ENCODE measurements at places on chromosomes 3 and 15.

- no peak for DNase-seq
Measured at GRCh38 chr3:135083179-135083578, 288.1 kb downstream of the EPHB1 start.

DNA sequence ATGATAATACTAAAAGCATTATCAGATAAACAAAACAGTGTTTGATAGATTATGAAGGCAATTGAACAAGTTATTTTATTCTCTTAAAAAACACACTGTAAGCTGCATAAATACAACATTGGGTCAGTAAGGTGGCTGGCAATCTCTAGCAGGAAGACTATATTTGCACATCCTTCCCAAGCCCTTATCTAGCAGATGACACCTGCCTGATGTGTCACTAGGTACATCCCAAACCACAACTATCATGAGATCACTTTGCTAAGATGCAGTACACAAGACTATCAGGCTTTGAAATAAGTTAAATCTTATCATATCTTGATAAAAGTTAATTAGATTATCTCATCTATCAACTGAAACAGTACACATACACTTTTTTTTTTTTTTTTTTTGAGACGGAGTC is 417.4 kb downstream of the MECOM start:
- no peak for DNase-seq

- no peak for DNase-seq
Measured at GRCh38 chr3:113404637-113405036, 36.7 kb downstream of the CFAP44 start.

DNA sequence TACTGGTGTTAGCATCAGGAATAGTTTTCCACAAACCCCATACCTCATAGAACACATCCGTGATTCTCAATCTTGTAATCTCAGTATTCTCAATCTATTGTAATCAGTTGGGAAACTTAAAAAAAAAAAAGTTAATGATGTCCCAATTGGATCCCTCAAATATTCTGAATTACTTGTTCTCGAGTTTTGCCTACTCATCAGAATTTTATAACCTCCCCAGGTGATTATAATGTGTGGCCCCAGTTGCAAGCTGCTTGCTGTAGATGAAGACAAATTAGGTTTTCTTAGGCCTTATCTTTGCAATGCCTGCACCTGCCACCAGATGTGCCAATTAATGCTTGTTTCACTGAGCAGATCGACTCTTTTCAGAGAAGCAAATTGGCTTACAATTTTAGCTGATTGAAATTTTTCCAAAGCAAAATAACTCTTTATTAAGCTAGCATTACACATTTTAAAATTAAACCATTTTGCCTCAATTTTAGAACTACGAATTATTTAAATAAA is 19.0 kb upstream of the DIPK2A start:
- no peak for DNase-seq

GRCh38 chr3:131260525-131260924 is 121.0 kb upstream of the NUDT16 start:
- no peak for DNase-seq

GRCh38 chr3:26084629-26085028 is 294.7 kb downstream of the OXSM start:
- no peak for DNase-seq

- DNase-seq, result no peak
Measured at GRCh38 chr3:66803206-66803605, 194.9 kb upstream of the KBTBD8 start.

DNA sequence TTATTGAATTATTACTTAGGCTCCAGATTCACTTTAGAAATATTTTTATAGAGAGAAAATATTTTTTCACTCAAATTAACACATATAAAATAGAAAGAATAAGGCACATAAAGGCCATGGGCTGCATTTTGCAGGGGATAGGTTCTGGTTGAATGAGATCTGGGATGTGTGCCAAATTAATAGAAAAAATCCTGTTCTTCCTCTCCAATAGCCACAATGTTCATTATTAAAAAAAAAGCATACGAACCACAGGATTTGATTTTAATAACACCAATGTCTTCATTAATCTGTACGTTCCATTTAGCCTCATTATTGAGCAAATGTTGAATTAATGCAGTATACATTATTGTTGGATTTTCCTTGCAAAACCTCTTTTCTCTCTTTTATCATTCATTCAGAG is 622.8 kb upstream of the AGTR1 start:
- no peak for DNase-seq

DNA sequence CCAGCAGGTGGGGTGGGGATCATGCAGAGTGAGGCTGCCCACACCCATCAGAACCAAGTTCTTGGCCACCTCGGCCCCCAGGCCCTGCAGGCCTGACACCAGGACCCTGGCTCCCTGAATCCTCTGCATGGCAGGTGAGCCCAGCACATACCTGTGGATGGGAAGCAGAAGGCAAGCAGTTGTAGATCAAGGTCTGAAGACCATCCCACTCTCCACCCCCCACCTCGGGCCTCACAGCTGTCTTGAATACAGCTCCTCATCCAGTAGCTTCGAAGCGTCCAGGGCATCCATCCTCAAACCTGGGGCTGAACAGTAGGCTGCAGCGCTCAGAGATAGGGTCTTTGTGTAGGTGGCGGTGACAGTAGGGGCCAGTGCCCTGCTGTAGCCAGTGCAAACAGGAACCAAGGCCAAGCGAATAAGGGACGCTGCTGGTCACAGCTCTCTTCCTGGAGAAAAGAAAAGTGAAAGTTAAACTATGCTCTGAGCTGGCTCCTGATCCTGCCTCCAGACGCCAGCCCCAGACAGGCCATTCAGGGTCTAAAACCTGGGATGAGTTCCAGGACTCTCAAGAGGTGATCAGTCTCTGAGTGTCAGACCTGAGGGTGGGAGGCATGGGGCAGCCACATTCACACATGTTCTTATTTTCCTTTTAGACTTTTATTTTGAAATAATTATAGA is at the start of gene UBA7:
Gene UBA7 (minus strand): TSS at position 457 of the 678 bp plus-strand sequence. CDS start 166 bp downstream, at position 291.
- peak; percentile 36 for DNase-seq
